Fibroblast of skin of right biceps (primary cell): ENCODE measurements at places on chromosomes 5 and 9.

DNA sequence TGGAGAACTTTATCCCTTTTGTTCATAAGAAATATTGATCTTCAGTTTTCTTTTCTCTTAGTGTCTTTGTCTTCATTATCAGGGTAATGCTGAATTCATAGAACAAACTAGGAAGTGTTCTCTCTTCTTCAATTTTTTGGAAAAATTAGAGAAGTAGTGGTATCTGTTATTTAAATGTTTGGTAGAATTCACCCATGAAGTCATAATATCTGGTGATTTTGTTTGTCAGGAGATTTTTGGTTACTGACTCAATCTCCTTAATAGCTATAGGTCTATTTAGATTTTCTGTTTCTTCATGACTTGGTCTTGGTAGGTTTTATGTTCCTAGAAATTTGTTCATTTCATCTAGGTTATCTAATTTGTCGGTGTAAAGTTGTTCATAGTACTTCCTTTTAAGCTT, 45.4 kb upstream of the STARD4 start:
- no peak for DNase-seq

DNA sequence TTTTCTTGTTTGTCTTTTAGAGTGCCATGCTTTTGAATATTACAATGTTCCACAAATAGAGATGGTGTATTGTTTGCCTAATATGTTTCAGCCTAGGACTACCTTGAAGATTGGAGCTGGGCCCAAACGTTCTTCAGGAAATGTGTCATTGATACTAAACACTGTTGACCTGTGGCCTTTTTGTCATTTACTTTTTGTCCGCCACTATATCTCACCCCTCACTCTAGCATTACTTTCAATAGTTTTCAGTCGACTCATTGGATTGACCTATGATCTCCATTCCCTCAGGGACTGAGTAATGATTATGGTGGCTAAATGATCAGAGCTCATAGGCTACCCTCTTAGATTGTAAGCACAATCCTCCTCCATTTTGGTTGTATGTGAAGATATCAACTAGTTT, 115.8 kb downstream of the NUDT12 start:
- DNase-seq = no peak

DNA sequence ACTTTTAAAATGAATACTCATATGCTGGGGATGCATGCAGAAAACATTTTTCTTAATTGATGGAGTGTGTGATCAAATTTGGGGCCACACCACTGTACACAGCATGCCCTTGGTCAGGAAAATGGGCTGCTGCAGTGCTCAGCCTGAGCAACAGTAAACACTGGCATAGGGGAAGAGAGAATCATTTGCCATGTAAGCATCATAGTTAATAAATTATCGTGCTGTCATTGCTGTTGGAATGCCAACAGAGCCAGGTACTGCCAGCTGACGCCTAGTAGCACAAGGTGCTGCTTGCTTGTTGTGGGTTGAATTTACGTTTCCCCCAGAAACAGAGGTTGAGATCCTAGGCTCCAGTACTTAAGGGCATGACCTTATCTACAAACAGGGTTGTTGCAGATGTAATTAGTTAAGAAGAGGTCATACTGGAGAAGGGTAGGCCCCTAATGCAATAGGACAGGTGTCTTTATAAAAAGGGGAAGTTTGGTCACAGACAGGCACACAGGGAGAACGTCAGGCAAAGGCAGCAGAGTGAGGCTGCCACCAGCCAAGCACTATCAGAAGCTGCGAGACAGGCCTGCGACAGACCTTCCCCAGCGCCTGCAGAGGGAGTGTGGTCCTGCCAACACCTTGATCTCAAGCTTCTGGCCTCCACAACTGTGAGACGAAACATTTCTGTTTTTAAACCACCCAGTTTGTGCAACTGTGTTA, 25.3 kb downstream of the DAP start:
- DNase-seq = no peak

DNA sequence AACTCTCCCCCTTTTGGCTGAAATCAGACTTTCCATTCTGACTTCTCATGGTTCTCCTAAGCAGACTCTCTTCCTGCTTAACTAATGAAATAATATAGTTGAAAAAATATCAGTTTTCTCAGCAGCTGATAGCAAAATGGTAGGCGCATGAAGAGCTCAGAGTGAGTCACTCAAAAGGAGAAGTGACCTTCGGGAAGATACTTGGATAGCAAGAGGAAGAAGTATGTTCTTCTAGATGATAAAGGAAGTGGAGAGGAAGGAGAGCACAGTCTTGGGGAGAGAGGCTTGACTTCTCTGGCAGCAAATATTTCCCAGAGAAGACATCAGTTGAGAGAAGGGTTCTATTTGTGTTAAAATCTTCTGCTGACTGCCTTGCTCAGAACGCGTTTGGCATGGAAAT, 101.5 kb downstream of the TAF11L14 start:
- no peak for DNase-seq

DNA sequence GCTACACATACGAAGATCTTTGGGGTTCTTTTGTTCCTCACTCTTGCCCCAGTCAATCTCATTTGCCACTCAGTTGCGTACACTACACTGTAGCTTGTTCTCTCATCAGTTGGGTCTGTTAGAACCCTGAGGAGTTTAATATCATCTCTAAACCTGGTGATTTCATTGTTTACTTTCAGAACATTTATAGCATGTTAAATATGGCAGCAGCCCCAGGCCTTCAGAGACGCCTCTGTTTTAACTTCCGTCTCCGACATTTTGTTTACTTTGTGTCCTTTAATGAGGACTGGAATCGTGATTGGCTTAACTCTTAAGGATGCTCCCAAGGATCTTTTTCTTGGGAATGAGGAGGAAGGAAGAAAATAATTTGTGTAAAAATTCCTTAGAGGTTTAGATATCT, 510.1 kb downstream of the NR2F1-AS1 start:
- no peak for DNase-seq

GRCh38 chr9:13279284-13280141, at the start of gene MPDZ:
Gene MPDZ (minus strand): TSS chr9:13279692. CDS start chr9:13250315, 29,377 bp downstream.
- peak; percentile 75 for DNase-seq

- DNase-seq = peak; percentile 9
These were observed 29.2 kb downstream of the IZUMO3 start for GRCh38 chr9:24516463-24516862.

DNA sequence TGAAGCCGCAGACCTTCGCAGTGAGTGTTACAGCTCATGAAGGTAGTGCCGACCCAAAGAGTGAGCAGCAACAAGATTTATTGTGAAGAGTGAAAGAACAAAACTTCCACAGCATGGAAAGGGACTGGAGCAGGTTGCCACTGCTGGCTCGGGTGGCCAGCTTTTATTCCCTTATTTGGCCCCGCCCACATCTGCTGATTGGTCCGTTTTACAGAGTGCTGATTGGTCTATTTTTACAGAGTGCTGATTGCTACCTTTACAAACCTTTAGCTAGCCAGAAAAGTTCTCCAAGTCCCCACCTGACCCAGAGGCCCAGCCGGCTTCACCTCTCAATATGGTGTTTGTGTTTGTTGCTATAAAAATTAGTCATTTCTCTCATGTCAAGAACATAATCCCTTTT, 49.7 kb downstream of the RECK start:
- DNase-seq = no peak

GRCh38 chr9:20658677-20659473, 25.2 kb upstream of the FOCAD start:
- DNase-seq = no peak

- DNase-seq = no peak
These were observed 603.4 kb downstream of the PTPRD start for GRCh38 chr9:10009401-10009800.

GRCh38 chr5:143176048-143176447, 227.4 kb downstream of the NR3C1 start:
- DNase-seq = no peak

DNA sequence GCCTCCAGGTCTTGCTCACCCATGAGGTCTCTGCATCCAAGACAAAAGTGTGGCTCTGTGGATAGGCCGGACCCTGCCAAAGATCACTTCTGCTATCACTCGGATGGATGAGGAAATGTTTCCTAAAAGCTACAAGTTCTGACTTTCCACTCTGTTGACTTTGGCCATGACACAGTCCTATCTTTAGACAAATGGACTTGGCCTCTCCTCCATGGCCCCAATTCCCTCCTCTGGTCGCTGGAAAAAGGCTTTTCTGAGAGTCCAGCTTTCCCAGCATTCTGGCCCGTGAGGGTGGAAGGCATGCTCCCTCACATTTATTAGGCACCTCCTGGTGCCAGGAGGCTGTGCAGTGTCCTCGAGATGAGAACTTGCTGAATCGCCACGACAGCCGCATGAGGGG, 83.1 kb downstream of the COL27A1 start:
- no peak for DNase-seq

DNA sequence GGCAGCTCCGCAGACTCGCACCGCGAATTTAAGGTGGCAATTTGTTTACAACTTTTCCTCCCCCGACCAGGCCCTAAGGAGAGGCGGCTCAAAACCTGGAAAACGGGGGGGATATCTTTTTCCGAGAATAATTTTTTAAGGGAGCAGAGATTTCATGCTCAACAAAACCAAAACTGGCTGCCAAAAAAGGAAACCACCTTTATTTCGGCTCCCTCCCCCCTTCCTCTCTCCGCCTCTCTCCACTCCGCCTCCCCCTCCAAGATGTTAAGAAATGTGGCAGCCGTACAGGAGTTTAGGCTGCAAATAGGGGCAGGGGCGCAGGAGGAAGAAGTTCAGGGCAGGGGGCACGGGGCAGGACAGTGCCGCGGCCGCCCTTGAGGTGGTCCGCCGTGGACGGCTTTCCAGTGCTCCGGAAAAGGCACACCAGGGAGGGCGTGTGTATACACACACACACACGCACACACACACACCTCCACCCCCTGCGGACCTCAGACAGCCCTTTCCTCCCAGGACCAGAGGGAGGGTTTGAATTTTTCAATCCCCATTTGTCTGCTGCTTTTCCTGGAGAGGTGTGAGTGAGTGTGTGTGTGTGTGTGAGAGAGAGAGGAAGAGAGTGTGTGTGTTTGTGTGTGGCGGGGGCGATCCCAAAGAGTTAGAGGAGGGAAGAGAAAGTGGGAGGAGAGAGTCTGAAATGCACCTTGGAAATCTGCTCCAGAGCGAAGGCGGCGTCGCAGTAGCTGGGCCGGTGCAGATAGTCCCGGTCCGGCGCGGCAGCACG, 9.1 kb downstream of the PTCH1 start:
- peak; percentile 86 for DNase-seq

DNA sequence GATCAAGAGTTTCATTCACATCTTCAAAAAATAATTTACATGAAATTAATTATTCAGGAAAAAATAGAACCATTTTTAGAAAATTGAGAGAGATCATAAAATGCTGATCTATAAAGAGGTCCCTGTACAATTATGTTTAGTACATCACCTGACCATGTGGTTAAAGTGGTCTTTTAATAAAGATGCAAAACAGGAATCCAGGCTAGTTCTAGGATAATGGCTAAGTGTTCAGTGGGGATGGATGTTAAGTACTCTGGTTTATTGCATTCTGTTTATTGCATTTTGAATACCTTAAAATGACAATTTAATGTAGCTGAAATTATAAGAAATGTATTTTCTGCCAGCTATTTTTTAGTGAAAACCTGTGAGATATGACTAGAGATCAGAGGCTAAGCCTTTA, 72.0 kb upstream of the SMC2 start:
- no peak for DNase-seq

DNA sequence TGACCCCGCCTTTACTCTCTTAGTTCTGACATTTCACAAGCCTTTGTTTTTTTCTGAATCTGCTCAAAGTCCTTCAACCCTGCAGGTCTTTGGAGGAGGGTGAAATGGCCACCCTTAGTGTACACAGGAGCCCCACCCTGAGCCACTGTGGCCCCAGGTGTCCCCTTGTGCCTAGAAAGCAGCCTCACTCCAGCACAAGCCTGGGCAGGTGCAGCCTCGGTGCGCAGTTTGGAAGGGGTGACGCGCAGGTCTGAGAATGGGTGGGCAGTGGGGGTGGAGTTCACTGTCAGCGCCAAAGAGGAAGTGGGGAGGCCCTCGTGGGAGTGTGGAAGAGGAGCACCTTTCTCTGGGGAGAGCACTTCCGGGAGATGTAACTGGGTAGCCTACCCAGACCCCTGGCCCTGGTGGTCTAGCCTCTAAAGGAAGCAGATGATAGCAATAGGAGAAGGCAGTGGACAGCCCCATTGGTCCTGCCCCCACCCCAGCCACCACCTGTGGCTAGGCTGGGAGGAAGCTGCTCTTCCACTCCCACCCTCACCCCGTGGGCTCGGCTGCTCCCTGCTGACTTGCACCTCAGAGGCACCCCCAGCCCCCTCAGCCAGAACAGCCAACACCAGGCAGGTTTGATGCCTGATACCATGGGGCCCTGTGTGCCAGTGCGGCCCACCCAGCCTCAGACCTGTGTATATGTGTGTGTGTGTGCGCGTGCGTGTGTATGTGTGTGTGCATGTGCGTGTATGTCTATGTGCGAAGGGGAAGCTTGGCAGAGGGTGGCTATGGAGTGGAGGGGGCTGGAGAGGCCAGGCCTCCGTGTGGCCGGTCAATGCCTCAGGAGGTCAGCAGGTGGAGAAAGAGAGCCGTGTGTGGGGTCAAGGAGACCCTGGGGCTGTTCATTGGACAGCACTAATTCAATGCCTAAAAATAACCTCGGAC, 16.8 kb upstream of the DAB2IP start:
- DNase-seq = no peak

DNA sequence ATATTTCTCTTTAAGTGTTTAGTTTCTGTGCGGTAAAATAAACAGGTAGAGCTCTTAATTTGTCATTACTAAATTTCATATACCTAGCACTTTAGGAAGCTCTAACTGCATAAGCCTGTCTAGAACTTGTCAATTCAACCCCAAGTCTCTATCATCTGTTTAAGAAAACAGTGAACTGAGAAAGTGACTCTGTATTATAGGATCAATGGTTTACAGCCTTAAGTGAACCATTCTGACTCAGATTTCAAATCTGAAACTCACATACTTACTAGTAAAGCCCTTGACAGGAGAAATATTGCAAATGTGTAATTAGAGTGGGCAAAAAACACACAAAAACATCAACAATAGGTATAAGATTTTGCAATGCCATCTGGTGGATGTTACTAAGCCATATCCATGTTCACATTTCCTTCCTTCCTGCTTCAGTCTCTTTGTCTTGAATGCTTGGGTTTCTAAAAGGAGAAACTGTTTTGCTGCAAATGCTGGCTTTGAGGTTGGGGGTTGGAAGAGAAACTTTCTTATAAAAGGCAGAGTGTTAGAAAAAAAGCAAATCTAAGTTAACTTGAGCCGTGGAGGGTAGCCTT, 101.8 kb downstream of the DOCK8 start:
- no peak for DNase-seq

GRCh38 chr5:133896873-133897272, 71.6 kb downstream of the C5orf15 start:
- no peak for DNase-seq

GRCh38 chr5:181222630-181223057, 437 bp upstream of the TRIM41 start:
- no peak for DNase-seq
